ENCODE measurements at places on chromosomes 13 and 19. TPM values are rescaled to one million over a fixed set of nuclear protein-coding genes. Genes with fewer than 3 reads are reported as not detected.

GRCh38 chr13:73358606-73359095 lies 299.8 kb downstream of the KLF5 start:
- no peak for DNase-seq

- DNase-seq, result no peak
Measured at GRCh38 chr19:11448923-11449554, 13.6 kb downstream of the PRKCSH start.

DNA sequence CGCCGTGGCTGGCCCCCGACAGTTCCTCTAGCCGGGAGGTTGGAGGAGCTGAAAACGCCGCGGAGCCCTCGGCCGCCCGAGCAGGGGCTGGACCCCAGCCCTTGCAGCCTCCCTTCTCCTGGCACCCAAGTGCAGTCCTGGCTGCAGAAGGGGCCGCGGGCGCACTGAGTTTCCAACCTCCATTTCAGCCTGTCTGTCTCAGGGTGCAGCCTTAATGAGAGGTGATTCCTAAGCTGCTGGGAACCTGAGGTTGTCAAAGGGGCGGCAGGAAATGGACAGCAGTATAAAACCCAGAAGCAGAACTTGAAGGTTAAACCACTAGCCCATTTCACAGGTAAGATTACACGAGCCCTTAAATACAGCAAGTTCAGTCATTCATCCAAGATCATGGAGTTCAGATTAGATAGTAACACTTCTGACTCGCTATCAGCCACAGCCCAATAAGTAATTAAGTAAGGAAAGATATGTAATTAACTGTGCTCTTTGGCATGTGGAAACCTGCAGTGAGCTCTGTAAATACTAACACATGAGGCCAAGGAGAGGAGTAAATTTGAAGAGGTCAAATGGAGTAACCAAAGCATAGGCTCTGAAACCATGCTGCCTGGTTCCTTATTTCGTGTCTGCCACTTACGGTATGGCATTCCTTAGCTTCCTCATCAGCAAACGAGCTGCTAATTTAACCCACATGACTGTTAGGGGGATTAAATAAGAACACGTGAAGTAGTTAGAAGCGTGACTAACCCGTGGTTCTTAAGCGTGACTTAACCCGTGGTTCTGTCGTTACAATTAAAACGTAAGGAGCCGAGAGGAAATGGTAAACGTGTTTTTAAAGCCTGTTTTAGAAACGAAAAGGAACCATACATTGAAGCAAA lies 686 bp downstream of the SETDB2 start:
- no peak for DNase-seq

- no peak for DNase-seq
Measured at GRCh38 chr13:23960566-23961156, 63.4 kb upstream of the C1QTNF9B start.

DNA sequence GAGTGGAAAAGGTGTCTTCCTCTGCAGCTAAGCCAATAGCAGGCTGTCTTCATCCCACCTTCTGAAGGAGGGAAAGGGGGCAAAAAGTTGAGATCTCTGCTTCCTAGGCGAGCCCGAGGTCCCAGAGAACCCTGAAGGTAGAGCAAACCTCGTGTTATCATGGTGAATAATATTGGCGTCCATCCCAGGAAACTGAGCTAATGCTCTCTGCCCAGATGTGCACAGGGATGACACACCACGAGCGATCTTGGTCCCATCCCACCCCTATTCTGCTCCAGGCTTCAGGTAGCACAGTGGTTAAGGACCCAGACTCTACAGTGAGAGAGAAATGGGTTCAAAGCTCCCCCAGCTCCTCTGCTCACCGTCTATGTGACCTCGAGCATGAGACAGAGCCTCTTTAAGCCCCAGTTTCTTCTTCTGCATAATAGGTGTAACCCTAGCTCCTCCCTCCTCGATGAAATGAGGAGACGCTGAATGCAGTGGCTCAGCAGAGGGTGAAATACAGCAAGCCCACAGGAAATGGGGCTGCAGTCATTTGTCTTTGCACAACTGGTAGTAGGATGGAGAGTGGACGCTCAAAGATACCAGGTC lies 9.9 kb upstream of the CEACAM20 start:
- no peak for DNase-seq

Gene IZUMO2
- not detected for polyA plus RNA-seq
